Left renal cortex interstitium (tissue), 4 donors: ENCODE measurements at places on chromosomes 16 and 17.

- DNase-seq, result no peak
Observed at GRCh38 chr17:43671031-43671692, 9.4 kb upstream of the MEOX1 start.

DNA sequence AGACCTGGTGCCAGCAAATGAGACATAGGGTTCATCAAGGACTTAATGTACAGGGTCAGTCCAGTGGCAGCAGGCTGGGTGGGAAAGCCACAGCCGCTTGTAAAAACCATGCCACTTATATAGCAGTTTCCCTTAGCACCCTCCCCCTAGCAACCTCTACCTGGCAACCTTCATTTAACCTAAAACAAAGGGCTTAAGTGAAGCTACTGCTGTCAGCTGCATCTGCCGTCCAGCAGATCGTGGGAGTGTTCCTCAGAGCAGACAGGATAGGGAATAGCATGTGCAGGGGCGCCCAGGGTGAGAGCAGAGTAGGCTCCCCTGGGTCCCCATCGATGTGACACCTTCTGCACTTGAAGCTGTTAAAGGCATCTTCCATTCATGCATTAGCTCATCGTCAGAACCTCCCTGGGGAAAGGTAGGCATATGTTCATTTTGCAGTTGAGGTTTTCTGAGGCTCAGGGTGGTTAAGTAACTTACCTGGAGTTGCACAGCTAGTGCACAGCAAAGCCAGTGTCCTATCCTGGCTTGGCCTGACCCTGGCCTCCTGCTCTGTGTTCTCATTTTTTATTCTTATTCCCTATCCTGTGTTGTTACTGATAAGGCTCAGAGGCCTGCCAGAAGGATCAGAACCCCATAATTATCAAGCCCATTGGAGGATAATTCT lies 112.5 kb downstream of the SOCS1 start:
- no peak for DNase-seq

- DNase-seq, result no peak
Observed at GRCh38 chr17:28100251-28100650, 57.8 kb downstream of the NLK start.

- no peak for DNase-seq
Observed at GRCh38 chr17:14332331-14332730, 31.4 kb downstream of the HS3ST3B1 start.

GRCh38 chr16:12455287-12455798 lies 348.3 kb downstream of the CPPED1 start:
- DNase-seq, result no peak

GRCh38 chr17:55202896-55203295 lies 61.9 kb upstream of the HLF start:
- DNase-seq, result no peak

GRCh38 chr17:81193470-81194224 lies 27.6 kb upstream of the AATK start:
- DNase-seq, result no peak

DNA sequence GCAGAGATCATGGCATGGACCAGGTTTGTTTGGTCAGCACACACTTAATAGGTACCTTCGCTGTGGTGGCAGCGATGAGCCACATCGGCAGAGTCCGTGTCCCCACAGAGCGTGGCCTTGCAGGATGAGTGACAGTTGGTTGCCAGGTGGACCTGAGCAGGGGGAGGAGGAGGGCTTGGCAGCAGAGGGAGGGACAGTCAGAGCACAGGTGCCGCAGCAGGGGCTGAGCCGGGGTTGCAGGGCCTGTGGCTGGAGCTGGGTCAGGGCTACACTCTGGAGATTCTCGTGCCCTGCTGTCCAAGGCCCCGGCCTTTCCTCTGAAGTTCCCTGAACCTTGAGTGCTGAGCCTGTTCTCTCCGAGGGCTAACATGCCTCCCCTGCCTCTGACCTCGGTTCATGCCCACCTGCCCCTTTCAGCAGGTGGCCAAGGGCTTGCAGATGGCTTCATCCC lies 24.8 kb downstream of the POLR3E start:
- DNase-seq, result no peak

GRCh38 chr17:56830726-56831368 lies 2.9 kb downstream of the C17orf67 start:
- no peak for DNase-seq

- DNase-seq, result no peak
Observed at GRCh38 chr17:68328676-68329075, 37.4 kb downstream of the ARSG start.

DNA sequence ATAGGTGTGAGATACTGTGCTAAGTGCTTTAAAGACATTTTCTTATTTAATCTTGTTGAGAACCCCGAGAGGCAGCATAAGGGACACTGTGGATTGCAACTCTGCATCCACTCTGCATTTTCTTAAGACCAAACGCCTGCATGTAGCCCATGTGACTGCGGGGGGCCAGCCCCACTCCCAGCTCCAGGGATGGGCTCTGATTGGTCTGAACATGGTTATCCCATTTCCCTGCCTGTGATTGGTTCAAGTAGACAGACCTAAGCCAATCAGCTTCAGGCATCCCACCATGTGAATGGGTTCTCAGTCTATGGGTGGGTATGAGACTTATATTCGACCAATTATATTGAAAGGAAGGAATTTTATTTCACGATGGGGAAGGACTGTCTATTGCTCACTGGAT lies 33.2 kb upstream of the USP7 start:
- DNase-seq, result no peak

DNA sequence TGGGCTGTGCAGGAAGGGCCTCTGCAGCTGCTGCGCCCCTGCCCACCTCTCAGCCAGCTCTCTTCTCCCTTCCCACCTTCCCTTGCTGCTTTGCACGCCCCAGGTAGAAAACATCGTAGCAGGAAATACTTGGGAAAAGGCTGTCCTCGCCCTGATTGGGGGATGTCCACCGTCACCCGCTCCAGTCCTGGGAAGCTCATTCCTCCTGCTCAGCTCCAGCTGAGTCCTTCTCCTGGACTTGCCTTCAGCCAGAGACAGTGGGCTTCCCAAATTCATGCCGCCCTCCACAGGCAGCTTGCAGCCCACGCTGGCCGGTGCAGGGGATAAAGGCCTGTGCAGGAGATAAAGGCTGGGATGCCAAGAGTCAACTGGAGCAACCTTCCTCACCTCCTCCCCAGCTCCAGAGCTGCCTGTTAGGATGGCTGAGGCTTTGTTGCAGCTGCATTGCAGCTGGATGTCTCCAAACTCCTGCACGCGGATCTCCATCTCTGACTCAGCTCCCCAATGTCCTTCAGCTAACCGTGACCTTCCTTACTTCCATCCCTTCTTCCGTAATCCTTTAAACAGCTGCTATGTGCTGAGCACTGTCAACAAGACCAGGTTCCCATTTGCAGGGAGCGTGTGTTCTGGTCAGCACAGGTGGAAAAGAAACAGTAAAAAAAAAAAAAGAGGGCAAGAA lies 402.0 kb upstream of the TNRC6C start:
- no peak for DNase-seq

DNA sequence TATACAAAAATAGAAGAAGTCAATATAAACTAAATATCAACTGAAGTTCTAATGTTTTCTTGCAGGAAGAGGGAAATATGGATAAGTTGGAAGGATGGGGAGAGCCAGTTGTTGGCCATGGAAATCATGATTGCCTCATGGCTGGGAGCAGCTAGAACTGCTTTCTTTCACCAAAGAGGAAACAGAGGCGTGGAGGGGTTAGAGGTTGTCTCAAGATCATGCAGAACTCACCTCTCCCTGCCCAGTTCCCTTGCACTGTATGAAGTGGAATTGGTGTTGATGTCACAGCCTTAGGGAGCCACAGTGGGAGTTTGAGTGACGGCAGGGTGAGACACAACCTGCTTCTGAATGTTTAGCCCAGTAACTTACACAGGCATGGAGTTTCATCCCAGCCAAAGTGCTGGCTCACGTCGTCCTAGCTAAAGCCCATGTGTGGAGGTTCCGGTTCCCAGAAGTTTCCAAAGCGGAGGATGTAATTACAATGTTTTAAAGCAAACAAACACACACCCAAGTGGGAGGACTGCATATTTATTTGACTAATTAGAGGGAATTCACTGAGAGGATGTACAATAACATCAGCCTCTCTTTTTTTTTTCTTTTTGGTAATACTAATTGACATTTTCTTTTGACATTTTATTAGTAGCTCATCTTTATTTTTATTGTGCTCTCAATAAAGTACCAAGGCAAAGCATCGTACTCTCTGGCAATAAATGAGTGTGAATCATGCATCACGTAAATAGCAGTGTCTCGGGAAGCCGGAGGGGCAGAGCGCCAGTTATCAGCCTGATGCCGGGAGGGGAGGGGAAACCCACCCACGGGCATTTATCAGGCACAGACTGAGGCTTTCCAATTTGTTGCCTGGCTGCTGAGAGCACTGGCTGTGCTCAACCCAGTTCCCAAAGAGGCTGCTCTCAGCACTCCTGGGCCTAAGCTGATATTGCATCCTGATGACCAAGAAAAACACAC lies 118.7 kb upstream of the CDH5 start:
- DNase-seq, result no peak

DNA sequence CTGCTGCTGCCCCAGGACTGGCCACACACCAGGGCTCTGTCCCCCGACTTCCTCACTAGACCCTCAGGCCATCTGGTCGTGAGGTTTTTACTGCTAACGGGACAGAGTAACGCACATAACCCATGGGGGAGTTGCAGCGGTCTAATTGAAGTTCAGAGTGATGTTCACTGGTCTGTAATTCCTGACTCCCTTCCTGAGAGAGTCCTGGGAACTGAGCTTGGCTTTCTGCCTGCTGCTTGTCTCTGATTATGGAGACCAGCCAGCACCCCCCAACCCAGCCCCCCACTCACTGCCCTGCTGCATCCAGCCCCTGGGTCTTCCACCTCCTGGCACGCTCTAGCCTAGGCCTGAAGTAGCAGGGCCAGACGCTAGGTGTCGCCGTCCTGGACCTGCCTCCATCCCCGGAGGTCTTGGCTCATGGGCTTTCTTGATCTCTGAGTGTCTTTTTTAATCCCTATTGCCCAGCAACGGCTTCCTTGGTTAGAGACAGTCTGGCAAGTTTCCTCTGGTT lies 192.9 kb downstream of the CCDC182 start:
- DNase-seq, result no peak
